ENCODE measurements at places on chromosomes 3 and 15. TPM values are rescaled to one million over a fixed set of nuclear protein-coding genes. Genes with fewer than 3 reads are reported as not detected.

GRCh38 chr3:87654184-87654583 lies 377.8 kb upstream of the POU1F1 start:
- no peak for DNase-seq

The CPLX3 gene
- total RNA-seq, result not detected

GRCh38 chr3:185934174-185934557 lies 3.6 kb downstream of the TRA2B start:
- DNase-seq, result no peak

- DNase-seq, result peak; percentile 49
These were observed 826 bp downstream of the SHC4 start for GRCh38 chr15:48962662-48963523.

The CLSTN2 gene
- total RNA-seq, result 0.13 TPM

DNA sequence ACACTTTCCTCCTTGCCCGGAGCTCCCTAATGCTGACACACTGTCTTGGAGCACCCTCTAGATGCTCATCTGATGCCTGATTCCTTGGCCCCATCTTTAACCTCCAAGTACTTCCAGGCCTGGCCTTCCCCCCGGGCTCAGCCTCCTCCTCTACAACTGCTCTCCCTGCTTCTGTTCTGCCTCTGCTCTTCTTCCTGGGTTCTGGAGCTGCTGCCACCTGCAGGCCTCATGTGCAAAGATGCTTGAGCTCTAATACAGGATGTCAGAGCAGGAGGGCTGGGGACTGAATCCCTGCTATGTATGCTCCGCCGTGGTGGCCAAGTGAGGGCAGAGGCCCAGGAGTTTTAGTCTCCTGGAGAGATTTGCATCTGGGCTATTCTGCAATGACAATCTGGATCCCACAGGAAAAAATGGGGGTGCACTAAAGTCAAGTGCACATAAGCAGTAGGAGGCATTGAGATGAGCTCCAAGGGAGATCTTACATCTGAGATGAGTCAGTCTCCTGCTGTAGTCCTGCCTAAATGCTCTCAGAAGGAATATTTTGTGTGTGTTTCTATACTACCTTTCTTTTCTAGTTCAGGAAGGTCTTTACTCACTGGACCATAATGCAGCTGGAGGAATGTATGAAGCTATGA lies 296.3 kb downstream of the UACA start:
- peak; percentile 57 for DNase-seq

- DNase-seq, result no peak
These were observed 21.0 kb upstream of the ATG7 start for GRCh38 chr3:11250902-11251806.

The MCTP2 gene
- total RNA-seq, result 0.13 TPM

DNA sequence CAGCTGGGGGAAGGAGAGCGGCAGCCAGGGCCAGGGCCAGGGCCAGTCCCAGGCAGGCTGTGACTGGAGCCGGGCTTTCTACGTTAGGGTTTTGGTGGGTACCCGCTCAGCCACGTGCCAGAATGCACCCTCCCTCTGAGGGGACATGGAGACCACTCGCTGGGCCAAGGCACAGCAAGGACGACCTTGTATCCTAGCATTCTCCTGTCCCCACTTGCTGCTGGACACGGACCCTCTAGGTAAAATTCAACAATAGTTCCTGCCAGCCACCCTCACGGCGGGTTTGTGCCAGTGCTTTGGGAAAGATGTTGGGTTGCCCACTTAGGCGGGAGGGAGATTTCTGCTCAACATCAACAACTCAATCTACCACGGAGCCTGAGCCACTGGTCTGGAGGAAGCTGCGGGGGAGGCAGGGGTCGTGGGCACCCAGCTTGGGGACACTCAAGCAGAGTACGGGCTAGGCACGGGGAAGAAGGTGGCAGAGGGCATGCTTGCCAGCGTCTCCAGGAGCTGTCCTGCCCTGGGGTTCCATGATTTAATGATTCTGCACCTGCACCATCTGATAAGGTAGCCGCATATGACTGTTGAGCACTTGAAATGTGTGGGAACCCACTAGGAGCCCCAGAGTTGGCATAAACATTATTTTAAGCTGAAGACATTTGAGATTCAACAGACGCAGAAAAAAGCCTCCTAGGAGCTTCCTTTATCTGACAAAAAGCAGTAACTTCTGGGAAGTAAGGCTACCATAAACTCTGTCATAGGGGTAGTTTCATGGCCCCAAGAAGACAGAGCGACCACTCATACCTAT lies 22.5 kb upstream of the C15orf39 start:
- DNase-seq, result no peak
